Ureter (tissue), 1 donor: ENCODE measurements at places on chromosomes 1 and 21.

DNA sequence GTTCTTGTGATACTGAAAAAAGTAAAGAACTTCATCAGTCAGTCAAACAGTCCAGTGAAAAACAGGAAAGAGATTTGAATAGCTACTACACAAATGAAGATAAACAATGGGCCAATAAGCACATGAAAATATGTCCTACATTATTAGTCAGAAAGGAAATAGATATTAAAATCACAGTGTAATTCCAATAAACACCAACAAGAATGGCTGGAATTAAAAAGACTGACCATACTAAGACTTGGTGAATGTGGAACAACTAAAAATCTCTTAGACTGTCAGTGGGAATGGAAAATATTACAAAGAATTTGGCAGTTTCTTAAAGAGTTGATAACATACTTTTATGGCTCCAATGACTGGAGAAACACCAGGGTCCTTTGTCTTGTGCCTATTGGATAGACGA lies 241.8 kb upstream of the USP24 start:
- no peak for DNase-seq

GRCh38 chr1:6594977-6595740 lies 7.5 kb downstream of the KLHL21 start:
- DNase-seq = no peak

DNA sequence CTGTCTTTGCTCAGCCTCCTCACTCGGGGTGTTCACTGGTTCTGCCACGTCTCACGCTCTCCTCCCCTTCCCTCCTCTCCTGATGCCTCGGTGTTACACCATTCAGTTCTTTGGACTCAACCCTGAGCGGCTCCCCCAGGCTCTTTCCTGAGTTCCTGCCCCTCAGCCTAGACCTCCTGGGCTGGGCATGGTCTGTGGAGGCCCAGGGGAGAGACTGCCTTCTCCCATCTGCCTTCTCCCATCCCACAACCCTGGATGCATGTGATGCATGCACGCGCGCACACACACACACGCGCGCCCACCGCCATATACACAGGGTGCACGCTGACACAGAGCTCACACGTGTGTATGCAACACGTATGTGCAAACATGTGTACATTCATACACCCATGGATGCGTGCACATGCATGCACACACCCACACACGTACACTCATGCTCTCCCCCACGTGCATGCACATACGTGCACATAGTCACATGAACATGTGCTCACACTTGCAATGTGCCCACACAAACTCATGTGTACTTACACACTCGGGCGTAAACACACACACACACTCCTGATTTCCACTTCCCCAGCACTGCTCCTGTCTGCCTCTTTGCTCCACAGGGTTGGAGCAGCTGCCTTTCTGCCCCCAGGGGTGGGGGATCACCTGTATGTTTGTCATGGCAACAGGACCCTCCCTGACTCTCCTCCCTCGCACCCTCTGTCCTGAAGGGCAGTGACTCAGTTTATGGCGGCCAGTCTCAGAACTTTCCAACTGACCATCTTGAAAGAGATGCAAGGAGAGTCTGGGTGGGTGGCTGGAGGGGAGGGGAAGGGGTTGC lies 59.0 kb downstream of the HUNK start:
- no peak for DNase-seq

- no peak for DNase-seq
These were observed 55.9 kb upstream of the RCC1 start for GRCh38 chr1:28449904-28450303.

DNA sequence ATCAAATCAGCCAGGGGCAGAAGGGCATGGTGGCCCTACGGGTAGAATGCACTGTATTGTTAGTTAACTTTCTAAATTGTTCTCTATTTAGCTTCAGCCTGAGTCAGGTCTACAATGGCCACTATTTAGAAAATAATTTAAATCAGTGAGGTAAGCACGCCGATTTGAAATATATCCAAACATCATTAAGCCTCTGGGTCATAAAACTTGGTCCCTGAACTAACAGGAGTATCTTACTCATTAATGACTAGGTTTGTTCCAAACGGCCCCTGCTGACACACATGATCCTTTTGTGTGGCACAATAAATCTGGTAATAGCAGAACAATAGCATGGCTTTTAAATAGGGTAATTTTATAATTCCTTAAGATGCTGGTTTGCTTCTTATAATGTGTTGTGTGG lies 48.4 kb downstream of the STX6 start:
- DNase-seq = no peak

DNA sequence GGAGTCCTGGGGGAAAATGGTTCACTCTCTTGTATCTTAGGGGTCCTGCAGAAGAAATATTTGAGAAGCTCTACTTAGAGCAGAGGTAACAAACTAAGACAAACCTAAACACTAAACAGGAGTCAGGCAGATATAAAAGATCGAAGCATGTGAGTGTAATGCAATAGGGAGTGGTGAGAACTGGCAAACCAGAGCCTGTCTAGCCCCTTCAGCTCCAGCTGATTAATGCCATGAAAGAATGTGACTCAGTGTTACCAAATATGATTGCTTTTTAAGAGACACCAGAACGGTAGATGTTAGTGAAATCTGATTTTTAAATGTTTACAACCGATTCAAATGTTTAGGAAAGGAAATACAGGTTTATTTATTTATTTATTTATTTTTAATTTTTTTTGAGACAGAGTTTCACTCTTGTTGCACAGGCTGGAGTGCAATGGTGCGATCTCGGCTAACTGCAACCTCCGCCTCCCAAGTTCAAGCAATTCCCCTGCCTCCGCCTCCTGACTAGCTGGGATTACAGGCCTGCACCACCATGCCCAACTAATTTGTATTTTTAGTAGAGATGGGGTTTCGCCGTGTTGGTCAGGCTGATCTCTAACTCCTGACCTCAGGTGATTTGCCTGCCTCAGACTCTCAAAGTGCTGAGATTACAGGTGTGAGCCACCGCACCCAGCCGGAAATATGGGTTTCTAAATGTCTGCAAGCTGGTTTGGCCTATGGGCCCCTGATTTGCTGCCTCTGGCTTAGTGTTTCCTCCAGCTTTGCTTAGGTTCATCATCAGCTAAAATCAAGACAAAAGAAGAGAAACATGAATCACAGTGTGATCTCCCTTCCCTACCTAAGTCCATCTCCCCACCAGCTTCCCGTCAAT lies 12.2 kb downstream of the TXNIP start:
- DNase-seq = no peak
